Stimulated activated CD4-positive, alpha-beta T cell treated with anti-CD3 and anti-CD28 coated beads, Interleukin-4, amount 100 ng/mL, for 4 hours (primary cell): ENCODE measurements at places on chromosomes 6 and 20.

DNA sequence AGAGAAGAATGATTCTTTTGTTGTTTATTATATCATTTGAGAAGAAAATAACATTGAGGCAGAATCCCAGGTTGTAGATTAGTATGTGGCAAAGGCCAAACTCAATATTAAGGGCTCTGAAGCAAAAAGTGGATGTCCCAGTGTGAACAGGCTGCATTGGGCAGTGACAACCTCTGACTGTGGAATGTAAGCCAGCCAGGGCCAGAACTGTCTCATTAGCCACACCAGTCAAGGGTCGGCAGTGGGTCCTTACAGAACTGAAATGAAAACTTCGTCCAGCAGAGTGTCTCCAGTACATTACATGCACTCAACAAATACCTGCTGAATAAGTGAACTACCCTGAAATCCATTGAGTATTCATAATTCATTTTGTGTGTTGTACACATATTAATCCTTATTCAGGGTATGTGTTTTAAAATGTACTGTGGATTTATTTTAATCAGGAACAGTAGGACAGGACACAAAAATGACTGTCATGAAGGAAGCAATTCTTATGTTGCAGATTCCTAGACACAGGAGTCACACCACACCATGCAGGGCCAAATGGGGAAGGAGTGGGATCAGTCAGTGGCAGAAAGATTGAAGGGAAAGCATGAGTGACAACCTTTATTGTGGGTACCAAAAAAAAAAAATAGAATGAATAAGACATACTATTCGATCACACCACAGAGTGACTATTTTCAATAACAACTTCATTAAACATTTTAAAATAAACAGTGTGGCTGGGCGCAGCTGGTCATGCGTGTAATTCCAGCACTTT lies 64.9 kb upstream of the UTRN start:
- DNase-seq = no peak

DNA sequence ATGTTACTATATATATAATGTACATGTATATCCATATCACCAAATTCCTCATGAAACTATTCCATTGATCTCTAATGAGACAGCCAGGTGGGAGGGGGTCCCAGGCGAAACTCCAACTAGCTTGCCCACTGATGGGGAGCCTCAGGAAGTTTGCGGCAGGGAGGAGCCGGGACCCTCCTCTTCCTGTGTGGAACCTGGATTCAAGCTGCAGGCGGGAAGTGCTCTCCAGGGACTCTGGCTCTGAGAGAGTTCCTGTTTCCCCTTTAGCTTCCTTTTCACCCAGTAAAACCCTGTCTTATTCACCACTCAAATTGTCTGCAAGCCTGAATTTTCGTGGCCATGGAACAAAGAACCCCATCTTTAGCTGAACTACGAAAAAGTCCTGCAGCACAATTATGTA lies 152.2 kb downstream of the OPN5 start:
- no peak for DNase-seq

DNA sequence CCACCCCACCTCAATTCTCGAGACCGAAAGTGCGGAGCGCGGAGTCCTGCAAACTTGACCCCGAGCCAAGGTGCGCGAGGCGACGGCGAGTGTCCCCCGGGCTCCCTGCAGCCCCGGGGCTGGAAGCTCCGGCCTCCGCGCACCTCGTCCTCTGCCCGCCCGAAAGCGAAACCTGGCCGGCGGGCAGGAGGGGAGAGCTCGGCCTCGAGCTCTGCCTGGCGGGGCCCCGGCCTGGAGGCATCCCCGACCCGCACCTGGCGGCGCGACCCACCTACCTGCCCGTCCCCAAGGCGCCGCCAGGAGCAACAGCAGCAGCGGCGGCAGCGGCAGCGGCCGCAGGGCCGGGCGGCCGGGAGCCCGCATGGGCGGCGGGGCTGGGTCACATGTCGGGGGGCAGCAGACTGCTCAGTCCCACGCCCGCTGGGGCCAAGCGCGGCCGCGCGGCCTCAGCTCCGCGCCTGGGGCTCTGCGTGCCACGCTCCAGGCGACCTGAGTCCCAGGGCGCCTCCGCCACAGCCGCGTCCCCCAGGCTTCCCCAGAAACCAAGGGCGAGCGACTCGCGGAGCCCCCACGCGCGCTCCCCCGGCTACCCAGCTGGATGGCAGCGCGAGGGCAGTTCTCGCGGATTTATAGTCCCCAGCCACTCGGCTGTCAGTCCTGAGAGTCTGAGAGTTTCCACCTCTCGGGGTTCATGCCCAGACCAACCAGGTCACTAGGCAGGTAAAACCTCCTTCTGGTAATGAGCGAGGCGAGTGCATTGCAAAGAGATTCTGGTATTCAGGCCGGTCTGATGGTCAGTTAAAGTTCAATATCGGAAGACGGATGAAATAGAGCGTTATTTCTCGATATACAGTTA lies at the start of gene IL20RA:
Gene IL20RA (minus strand): TSS at position 600 of the 856 bp plus-strand sequence. CDS start 237 bp downstream, at position 363.
- DNase-seq = no peak

- peak; percentile 41 for DNase-seq
These were observed 25.6 kb downstream of the WRNIP1 start for GRCh38 chr6:2790588-2791449.

DNA sequence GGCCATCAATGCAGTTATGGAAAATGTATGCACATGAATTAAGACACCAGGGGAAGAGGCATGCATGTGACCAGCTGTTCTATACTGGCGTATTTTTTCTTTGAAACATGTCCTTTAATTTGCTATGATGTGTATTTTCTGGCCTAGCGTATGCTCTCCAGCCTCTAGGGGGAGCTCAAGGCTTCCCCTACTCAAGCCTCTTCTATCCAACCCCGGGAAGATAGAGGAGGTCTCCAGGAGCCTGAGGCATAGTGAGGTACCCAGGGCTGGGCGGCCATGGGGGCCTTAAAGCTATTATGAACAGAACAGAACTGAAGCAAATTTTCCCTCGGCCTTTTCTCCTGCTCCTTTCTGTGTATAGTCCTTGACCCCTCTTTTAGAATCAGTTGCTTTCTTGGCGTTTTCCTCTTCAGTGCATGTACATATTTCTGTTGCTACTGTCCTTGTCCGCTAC lies 528.9 kb downstream of the MAFB start:
- no peak for DNase-seq

DNA sequence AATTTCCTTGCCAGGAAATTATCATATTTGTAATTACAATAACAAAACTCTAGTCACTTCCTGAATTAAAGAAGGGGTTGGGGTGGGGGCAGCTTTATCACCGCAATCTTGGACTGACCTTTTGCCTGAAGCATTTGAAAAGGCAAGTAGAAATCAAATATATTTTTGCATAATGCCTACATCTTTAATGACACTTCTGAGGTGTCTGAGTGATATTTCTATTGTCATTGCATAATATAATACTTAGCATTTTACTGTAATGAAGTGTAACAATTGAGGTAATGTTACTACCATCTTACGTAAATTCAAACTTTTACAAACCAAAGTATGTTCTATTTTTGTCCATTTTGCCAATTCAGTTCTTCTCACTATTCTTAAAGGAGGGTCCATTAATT lies 65.2 kb downstream of the SYNE1 start:
- DNase-seq = no peak

- no peak for DNase-seq
These were observed 26.5 kb upstream of the CNKSR3 start for GRCh38 chr6:154536999-154537398.

- no peak for DNase-seq
These were observed 31.8 kb downstream of the CDH22 start for GRCh38 chr20:46276531-46276930.

GRCh38 chr20:7193681-7194080 lies 426.2 kb downstream of the BMP2 start:
- no peak for DNase-seq

GRCh38 chr6:156720691-156721685 lies 56.2 kb upstream of the ARID1B start:
- no peak for DNase-seq

DNA sequence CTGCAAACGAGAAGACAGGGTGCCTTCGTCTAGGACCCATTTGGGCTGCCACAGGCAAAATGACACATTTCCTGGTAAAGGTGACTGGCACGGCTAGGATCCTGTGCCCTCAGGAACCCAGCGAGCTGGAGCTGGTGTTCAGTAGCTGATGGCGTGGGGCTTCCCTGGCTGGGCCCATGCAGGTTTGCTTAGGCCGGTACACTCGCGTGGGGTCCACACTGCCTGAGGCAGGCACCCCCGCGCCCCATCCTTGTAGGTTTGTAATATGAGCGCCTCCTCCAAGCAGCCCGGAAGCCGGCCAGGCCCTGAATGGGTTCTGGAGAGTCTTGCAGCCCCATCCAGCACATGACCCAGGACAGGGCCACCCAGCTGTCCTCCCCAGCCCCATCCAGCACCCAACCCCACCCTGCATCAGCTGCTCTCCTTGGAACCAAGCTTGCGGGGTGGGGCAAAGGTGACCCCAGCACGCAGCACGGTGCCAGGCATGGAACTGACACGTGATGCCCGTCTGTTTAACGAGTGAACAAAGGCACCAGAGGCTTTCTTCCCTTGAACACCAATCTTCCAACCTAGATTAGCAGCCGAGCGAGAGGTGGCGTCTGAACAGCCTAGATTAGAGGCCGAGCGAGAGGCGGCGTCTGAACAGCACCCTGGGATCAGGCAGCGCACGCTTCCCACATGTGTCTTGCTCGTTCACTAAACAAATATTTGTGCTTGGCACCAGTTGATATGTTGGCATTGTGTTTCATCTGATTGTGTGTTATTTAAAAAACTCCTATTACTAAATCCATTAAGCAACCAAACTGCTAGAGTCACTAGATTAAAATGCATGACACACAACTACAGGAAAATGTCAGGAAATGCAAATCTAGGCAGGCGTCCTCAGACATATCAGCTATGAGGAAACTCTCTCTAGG lies 112.1 kb downstream of the DLL1 start:
- no peak for DNase-seq

DNA sequence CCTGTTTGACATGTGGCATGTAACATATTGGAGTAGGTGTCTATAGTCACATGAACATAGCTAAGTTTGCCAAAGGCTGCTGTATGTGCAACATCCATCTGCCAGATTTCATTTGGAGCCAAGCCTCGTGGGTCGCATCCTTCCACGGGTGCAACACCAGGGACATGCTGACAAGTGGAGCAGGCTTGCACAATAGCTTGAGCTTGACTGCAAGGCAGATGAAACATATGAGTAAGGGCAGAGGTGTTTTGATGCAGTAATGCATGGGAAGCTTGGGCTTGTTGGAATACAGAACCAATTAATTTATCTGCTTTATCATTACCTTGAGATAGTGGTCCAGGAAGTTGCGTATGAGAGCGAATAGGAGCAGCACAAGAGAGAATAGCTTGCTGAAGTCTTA lies 74.1 kb upstream of the BTN3A2 start:
- no peak for DNase-seq

DNA sequence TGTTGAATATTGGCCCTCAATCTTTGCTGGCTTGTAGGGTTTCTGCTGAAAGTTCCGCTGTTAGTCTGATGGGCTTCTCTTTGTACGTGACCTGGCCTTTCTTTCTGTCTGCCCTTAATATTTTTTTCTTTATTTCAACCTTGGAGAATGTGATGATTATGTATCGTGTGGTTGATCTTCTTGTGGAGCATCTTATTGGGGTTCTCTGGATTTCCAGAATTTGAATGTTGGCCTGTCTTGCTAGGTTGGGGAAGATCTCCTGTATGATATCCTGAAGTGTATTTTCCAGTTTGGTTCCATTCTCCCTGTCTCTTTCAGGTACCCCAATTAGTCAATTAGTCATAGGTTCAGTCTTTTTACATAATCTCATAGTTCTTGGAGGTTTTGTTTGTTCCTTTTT lies 22.6 kb upstream of the MOXD1 start:
- DNase-seq = no peak

GRCh38 chr6:156747715-156748114 lies 29.5 kb upstream of the ARID1B start:
- no peak for DNase-seq

GRCh38 chr6:14455876-14456648 lies 338.5 kb downstream of the CD83 start:
- DNase-seq = no peak

GRCh38 chr6:44049989-44050871 lies 77.0 kb downstream of the MRPL14 start:
- no peak for DNase-seq

- DNase-seq = no peak
These were observed 256.5 kb downstream of the HACE1 start for GRCh38 chr6:104603108-104603745.

GRCh38 chr20:60921022-60921622 lies 330.9 kb upstream of the CDH4 start:
- peak; percentile 11 for DNase-seq

- DNase-seq = no peak
These were observed 36.3 kb downstream of the CDH4 start for GRCh38 chr20:61288331-61288784.

DNA sequence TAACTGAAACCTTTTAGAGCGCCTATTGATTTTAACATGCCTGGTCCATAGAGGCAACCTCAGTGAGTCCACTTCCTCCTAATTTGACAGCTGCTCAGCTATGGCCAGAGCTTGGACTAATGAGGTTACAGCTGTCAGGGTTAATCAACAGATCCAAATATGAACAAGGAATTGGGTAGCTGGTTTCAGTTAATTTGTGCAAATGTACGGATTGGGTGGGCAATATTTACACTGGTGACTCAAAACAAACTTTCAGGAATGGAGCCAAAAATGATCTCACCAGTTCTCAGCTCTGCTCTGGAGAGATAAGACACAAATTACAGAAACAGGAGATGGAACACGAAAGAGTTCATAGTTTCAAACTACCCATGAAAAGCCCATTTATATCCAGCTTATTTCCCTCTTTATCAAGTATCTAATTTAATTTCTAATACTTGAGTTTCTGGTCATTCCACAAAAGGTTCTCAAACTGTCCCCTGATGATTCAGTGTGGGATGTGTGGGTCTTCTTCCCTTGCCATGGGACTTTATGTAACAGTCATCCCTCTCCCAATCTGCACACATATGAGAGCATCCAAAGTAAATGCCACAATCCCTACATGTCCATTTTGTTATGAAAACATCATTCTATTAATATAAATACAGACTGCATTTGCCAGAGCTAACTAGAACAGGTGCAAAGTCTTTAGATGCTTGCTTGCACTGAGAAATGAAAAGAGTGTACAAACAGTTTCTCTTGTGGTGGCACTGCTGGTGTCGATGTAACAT lies 149.9 kb downstream of the RPS12 start:
- no peak for DNase-seq

- no peak for DNase-seq
These were observed 935.1 kb upstream of the MAP3K7 start for GRCh38 chr6:91521999-91522398.

DNA sequence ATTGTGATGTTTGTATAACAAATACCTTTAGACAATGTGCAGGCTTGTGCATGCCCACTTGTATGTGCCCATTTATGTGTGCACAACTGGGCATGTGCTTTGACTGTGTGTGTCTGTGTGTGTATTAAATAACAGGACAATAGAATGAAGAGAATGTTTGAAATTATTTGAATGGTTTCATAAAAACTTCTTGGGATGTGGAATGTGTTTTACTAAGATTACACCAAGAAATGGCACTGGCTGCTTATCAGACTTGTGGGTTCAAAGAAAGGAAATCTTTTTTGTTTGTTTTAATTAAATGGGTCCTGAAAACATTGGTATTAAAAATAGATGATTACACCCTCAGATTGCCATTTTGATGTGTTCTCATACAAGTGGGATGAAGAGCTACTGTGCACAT lies 191.6 kb upstream of the CCN2 start:
- DNase-seq = no peak

- no peak for DNase-seq
These were observed 61.3 kb downstream of the HS3ST5 start for GRCh38 chr6:114281496-114281895.

GRCh38 chr6:16840725-16841124 lies 79.5 kb upstream of the ATXN1 start:
- DNase-seq = no peak
